ENCODE measurements at places on chromosomes 11 and 22. TPM values are rescaled to one million over a fixed set of nuclear protein-coding genes. Genes with fewer than 3 reads are reported as not detected.

- DNase-seq: no peak
Measured at GRCh38 chr11:76783294-76783895, at the start of gene TSKU. TSKU (plus strand) TSS chr11:76783356; CDS start chr11:76795617, 12,261 bp downstream.

DNA sequence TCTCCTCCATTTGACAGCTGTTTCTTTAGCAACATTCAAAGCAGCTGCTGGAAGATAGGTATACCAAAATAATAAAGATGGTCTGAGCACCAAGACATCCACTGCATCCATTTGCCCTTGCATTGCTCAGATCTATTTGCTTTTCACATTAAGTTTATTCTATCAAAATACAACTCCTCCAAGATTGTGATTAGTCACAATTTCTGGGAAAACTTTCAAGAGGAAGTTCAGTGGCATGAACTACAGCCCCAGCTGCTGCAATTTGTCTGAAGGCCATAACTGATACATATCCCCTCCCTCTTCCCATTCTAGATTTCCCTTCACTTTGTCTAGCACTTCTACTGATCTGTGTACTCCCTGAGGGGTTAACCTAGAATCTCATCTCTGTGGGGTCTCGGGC lies 117.5 kb upstream of the CEP126 start:
- DNase-seq: no peak

DNA sequence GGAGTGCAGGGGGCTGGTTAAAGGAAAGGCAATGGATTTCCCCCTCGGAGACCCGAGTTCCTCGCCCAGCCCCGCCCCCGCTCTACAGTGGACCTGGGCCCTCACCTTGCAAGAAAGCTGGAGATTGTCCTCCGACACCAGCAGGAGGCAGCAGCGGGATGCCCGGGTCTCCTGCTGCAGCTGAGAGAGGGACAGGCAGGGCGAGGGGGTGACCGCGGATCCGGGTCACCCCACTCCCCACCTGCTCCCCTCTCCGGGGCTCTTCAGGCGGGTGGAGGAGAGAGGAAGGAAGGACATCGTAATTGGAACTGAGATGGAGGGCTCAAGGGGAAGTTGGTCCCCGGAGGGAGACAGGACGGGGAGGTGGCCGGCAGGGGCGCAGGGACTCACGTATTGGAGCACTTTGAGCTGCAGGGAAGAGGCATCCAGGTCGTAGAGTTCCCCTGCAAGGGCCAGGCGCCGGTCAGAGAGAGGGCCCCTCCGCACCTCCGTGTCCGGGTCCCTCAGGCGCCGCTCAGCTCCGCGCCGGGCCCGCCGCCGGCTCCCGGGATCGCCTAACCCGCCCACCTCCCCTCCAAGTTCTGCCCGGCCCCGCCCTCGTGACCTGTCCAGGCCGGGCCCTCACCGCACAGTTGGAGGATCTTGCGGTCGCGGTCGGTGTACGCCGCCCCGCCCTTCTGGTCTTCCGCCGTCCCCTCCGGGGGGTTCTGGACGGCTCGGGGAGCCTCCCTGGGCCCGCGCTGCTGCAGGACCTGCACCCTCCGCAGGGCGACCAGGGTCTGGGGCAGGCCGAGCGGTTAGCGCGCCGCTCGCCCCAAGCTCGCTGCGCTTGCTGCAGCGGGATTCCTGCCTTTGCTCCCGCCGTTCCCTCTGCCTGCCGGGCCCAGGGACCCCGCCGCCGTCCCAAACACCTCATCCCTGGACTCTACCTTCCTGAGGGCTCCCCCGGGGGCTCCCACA lies 84.1 kb downstream of the PDE2A start:
- no peak for DNase-seq

GRCh38 chr11:60887556-60887955 lies 18.8 kb downstream of the PRPF19 start:
- peak; percentile 62 for DNase-seq

DNA sequence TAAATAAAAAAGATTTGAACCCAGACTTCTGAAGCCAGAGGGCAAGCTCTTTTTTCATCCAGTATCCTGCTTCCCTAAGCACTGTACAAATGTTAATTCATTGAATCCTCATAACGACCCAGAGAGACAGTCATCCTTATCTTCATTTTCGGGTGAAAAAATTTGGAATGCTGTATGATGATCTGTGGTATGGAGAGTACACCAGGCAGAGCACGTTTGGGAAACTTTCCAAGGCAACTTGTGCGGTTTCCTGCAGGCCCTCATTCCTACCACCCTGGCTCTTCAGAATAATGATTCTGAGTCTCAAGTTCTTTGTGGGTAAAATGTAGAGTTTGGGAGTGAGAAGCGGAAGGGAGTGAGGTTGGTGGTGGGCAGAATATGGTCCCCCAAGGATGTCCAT lies 177.9 kb upstream of the CADM1 start:
- DNase-seq: no peak

GRCh38 chr11:113048820-113049768 lies 87.9 kb downstream of the NCAM1 start:
- peak; percentile 42 for DNase-seq

DNA sequence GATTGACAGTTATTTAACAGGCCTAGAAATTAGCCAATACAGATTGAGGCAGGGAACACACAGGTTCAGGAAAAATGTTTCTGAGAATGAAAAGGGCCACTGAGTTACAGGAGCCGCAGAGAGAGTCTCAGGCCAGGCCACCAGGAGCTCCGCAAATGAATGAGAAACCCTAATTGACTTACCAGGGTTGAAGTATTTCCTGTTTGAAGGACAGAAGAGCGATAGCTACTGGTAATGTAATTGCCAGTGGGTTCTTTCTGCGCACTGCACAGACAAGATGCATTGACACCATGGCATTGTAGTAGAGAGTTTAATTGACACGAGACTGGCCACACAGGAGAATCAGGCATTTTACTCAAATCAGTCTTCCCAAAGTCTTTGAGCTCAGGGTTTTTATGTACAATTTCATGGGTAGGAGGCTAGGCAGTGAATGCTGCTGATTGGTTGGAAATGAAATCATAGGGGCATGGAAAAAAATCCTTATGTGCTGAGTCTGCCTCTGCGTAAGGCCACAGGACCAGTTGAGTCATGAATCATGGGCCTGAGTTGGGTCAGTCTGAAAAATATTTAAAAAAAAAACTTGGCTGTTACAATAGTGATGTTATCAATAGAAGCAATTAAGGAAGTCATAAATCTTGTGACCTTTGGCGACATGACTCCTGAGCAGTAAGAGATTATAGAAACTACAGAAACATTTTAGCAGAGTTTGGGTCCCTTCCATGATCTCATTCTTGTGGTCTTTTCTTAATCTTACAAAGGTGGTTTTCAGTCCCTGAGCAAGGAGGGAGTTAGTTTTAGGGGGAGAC lies 203.8 kb downstream of the CASP12 start:
- DNase-seq: peak; percentile 90

DNA sequence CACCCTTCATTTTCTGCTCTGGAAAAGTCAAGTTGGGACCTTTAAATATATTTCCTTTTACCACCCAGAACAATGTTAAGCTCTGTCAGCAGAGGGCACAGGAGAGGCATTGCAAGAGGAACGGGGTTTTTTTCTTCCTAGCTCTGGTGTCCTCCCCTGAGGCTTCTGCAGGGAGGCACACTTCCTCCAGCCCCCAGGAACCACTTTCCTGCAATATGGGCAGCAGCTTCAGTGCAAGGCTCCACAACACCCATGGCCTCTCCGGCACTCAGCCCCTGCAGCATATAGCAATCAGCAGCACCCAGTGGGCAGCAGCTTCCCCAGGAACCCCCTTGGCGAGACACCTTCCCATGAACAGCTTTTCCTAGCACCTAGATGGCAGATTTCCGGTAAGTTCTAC lies 101.4 kb downstream of the SYT9 start:
- DNase-seq: no peak

GRCh38 chr11:86278226-86278625 lies 23.8 kb upstream of the HIKESHI start:
- no peak for DNase-seq

DNA sequence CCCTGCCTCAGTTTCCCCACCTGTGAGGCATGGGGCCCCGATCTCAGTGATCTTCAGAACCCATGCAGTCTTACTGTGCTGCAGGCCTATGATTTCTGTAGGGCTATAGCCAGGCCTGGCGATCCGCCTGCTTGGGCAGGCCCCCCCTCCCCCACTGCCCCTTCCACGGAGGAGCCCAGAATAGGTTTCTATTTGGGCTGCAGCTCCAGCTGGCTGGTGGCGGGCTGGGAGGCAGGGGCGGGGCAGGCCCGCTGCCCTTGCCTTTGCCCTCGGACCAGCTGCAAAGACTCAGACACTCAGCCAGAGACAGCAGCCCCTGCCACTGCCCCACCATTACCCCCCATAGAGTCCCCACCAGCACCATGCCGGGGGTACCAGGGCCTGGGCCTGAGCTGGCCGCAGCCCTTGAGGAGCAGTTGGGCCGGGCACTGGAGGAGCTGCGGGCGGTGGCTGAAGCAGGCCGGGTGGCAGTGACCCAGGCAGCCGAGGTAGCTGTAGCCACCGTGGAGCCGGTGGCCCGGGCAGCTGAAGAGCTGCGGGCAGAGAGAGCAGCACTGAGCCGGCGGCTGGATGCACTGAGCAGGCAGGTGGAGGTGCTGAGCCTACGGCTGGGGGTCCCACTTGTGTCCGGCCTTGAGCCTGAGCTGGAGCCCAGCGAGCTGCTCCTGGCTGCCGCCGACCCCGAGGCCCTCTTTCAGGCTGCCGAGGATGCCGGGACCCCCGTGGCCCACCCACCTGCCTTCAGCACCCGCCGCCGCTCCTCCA lies 12.2 kb downstream of the SMTN start:
- no peak for DNase-seq

- DNase-seq: no peak
Measured at GRCh38 chr11:75477614-75477935, 44.6 kb upstream of the KLHL35 start.

DNA sequence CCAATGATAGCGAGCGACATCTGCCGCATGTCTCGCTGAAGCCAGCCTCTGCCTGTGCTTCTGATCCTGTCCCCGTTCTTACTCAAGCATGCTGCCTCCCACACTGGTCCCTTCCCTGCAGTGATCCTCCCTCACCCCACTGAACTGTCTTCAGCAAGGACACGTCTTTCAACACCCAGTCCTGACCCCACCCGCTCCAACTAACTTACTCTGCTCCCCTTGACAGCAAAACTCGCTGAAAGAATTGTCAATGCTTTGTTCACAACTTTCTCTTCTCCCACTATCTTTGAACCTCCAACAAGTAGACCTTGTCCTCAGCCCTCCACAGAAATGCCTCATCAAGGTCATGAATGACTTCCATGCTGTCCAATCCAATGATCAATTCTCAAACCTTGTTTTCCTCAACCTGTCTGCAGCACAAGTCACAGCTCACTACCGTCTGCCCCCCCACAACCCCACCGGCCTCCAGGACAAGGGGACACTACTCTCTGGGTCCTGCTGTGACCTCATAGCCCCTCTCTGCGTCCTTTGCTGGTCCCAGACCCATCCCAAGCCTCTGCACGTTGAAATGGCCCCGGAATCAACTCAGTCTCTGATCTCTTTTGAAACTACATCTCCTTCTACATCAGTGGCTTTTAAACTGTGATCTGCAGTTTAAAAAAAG lies 108.0 kb downstream of the MICAL3 start:
- DNase-seq: no peak

DNA sequence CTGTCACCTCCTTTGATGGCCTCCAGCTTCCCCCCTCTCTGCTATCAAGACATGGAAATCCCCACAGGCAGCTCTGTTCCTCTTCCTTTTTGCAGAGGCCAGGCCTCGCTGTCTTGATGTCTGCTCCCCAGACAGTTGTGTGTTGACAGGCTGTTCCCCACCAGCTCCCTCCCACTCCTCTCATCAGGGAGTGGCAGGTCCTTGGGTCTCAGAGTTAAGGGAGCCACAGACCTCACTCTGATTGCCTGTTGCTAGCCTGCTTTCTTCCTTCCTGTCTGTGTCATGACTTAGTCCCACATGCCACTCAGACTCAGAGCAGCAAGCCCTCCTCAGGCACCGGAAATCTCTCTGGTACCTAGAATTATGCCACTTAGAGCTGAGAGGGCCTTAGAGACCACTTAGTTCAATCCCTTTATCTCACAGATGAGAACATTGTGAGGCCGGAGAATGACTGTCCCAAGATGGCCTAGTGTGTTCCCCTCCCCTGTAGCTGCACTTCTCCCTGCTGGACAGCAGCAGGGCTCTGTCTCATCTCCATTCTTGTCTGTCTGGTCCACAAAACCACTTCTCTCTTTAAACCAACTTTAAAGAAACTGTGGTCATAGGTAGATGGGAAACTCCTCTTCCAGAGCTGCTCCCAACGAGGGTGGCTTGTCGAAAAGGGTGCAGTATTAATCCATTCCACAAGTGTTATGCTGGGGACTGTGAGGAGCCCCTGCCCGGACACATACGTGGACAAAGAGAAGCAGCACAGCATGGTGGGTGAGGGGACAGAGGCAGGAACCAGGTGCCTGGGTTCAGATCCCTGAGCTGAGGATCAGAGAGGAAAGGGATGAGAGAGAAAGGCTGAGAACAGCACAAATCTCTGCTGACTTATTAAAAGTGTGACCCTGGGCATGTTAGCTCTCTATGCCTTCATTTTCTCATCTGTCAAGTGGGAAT lies 4.2 kb downstream of the AMPD3 start:
- DNase-seq: no peak

DNA sequence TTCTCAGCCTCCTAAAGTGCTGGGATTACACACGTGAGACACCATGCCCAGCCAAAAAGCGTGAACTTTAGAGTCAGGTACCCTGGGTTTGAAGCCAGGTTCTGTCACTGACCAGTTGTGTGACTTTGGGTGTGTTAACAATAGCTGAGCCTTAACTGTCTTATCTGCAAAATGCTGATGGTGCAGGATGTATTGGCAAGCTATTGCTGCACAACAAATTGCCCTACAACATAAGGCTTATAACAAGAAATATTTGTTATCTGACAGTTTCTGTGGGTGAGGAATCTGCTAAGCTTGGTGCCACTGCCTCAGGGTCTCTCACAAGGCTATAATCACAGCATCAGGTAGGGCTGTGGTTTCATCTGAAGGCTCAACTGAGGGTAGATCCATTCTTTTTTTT lies 21.9 kb downstream of the SYNGR1 start:
- no peak for DNase-seq

- no peak for DNase-seq
Measured at GRCh38 chr22:26797910-26798309, 140.5 kb downstream of the MIAT start.

DNA sequence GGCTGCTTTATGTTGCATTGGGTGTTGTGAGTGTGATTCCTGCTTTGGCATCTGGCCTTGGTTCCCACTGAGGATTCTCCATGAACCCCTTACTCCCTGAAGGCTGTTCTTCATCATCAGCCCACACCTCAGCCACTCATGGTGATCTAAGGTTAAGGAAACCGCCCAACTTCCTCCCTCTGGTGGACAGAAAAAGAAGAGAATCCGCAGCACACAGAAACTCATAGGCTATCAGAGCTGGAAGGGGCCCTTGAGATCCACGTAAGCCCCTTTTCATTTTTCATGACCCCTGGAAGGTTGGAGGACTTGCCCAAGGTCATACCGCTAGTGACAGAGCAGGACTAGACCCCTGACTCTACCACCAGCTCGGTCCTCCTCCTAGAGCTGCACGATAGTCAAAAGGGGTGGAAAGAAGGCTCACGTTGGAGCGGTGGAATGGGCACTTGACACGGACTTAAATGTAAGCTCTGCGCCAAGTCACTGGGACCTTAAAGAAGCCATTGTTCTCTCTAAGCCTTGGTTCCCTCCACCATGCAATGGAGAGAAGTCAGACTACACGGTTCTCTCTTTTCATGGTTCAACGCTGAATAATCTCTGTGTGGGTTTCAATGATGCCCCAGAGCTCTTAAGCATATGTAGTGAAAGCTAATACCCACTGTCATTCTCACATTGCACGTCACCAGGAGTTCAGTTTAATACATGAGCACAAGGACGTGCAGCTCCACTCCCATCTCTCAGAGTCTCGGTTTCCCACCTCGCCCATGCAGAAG lies 83.6 kb upstream of the CRTAM start:
- DNase-seq: no peak

Gene CRYBB2
- not detected for total RNA-seq

Gene KLHDC7B
- 0.17 TPM for total RNA-seq

Gene KDM4E
- not detected for total RNA-seq

Gene HMOX1
- 17.3 TPM for total RNA-seq

Gene MMP7
- total RNA-seq: not detected

Gene POTEH
- 0.05 TPM for total RNA-seq

Gene TMEM121B
- 0.24 TPM for total RNA-seq

Measured in A172 (cell line).